SJSA1 (cell line): ENCODE measurements at places on chromosomes 7 and 10.

GRCh38 chr7:79182283-79182682 lies 271.2 kb downstream of the MAGI2 start:
- DNase-seq, result no peak

GRCh38 chr10:42959833-42960232 lies 117.0 kb upstream of the RET start:
- DNase-seq, result no peak

DNA sequence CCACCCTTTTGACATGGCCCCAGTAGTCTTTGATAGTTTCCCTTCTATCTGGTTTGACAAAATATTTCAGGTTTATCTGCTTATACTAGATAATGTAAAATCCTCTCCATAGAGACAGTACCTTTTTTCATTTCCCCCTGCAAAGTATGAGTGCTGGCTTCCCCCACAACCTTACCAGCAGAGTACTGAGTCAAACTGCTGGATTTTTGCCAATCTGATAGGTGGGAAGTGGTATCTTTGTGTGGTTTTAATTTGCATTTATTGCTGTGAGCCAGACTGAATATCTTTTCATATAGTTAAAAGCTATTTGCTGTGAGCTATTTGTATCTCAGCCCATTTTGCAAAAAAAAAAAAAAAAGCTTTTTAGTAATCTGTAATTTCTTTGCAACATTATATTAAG lies 32.1 kb upstream of the HECTD2 start:
- DNase-seq, result no peak

- no peak for DNase-seq
Measured at GRCh38 chr10:43336641-43337318, 34.7 kb upstream of the FXYD4 start.

- no peak for DNase-seq
Measured at GRCh38 chr7:153052206-153052605, 292.7 kb downstream of the ACTR3B start.

DNA sequence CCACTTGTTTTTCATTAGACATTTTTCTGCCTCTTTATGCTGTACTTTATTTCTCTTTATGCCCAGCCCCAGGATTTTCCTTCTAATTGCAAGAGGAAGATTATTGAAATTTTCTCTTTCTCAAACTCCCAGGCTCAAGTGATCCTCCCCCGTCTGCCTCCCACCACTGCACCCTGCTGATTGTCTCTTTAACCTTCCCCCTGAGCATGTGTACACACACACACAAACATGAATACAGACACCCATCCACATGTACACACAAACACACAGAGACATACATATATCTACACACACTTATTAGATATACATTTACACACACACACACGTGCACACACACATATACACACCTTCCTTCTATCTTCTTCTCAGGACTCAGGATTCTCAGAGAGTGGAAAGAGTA lies 37.3 kb upstream of the MAP3K8 start:
- no peak for DNase-seq

DNA sequence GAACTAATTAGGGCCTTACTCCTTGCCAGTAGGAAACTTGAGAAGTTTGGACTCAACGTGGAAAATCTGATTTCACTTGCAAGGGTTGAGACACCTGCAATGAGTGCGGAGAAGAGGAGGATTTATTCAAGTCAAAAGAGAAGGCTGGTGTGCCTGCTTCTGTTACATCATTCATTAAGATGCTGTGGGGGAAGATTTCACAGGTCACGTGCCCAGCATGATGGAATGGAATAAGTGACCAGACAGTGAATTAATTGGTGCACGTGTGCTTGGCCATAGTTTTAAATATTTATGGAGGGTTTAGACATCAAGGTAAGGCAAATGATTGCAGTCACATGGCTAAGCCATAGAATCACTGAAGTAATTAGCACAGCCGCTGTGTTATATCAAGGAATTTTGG lies 155.0 kb downstream of the C7orf25 start:
- DNase-seq, result no peak

DNA sequence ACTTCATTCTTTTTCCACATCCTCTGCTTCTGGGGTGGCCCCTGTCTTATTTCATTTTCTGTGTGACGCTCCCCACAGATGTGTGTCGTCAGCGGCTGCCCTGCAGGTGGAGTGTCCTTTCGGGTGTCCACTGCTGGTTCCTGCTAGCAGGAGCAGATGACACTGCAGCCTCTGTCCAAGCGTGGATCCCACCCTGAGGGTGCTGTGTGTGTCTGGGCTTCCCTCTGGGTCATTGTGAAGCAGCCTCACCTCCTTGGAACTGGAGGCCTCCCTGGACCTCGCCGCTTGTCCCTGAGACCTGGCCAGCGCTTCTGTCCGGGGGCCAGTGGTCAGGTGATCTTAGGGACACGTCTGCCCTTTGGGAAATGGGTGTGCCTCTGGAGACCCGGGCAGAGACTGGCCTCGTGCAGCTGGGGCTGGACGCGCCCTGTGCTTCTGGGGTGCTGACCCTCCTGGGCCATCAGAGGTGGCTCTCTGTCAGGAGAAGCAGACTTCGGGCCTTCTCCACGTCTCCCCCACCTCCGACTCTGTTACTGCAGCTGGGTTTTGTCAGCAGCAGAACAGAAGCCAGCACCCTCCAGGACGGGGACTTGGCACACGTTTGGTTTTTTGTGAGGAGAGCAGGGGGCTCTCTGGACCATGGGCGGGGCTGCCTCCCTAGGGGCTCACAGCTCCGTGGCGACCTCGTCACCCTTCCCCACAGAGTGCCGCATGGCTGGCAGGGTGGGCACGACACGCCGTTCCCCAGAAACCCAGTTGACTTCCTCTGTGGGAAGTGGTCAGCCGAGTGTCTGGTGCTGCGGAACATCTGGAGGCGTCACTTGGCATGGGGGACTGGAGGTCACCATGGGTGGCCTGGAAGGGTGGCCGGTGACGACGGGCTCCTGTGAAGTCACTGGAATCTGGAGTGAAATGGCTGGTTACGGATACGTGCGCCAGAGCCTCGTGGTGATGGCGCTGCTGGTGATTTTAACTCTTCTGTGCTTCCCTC lies 48.4 kb downstream of the INPP5A start:
- DNase-seq, result no peak

DNA sequence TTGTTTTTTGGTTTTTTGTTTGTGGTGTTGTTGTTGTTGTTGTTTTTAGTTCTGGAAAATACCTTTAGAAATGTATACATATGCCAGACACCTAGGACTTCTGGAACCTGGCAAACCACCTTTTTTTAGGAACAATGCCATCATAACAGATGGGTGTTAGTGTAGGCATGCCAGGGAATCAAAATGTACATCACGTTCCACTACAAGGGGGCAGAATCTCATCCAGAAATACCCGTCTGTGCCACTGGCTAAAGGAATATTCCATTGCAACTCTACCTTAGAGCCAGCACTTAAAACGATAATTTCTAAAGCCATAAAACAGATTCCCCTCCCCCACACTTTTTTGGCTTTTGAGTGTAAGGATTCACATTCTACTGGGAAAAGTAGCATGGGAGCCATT lies 239.8 kb downstream of the ETV1 start:
- no peak for DNase-seq

DNA sequence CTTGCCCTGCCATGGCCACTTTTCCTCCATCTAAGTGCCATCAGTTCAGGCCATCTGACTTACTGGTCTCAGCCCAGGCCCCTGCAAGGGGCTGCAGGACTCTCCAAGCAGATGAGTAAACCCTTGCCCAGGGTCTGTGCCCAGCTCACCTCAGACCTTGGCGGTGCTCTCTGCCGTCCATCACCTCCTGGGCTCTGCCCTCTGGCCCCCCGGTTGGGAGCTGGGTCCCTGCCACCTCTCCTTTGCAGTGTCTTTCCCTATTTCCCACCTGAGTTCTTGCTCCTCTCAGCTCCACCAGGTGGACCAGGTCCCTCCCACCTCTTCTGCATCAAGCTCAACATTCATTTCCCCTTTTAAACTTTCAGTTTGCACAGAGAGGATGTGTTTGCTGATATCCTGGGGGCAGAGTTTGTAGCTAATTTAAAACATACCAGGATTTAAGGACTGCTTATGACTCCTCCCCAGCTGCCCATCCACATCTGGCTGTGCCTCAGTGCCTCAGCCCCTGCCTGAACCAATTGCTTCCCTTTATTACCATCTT lies 135.5 kb downstream of the SLIT1 start:
- no peak for DNase-seq

DNA sequence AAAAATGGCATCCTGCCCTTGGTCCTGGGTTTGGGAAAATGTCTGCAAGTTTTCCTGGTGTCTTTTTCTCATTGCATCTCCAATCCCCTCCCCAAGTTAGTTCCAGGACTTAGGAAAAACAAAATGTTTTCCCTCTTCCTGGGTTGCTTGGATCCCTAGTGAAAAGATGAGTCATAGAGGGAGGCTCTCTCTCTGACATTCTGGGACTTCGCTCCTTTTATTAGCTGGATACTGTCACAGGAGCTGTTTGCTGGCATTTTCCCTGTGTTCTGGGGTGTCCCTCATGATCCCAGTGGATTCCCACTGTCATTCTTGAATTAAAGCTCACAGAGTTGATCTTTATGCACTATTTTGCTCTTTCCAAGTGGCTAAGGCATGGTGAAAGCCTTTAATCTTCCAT lies 316.4 kb upstream of the MBL2 start:
- no peak for DNase-seq

DNA sequence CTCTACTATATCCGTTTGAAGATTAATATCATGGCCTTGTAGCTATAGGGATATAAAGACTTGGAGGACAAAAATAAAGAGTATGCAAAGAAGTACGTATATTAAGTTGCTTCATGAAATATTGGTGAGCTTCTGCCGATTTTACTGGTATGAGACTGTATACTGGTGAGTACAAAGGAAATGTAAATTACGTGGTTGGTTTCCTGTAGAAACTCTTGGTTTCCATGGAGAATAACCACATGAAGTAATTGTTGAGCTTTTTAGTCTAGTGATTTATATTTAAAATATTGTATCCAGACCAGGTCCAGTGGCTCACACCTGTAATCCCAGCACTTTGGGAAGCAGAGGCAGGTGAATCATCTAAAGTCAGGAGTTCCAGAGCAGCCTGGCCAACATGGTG lies 32.2 kb upstream of the GLI3 start:
- no peak for DNase-seq

DNA sequence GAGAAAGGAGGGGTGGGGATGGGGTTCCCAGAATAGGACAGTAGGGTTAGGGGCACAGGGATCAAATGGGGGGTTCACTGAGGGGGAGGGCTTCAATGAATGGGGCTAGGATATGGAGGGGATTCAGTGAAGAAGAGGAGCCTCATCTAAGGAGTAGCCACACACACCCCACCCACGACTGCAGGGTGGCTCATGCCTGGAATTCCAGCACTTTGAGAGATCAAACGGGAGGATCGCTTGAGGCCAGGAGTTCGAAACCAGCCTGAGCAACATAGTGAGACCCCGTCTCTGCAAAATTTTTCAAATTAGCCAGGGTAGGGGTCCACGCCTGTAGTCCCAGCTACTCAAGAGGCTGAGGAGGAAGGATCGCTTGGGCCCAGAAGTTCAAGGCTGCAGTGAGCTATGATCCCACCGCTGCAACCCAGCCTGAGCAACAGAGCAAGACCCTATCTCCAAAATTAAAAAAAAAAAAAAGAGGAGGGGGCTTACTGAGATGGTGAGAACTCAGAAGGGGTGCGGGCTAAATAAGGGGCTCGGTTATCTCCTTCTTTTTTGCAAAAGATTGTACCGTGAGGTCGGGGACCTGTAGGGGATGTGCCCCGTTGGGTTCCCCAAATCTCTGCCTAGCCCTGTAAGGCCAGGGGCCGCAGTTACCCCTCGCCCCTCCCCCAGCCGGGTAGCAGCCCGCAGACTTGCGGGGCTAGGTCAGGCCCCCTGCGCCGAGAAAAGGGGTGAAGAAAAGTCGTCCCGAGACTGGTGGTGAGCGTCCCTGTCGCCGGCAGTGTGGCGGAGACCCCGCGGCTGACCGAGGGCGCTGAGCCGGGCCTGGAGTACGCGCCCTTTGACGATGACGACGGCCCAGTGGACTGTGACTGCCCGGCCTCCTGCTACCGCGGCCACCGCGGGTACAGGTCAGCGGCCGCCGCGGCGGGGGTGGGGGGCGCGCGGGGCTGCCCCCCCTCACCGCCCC lies 43.1 kb upstream of the HSPB1 start:
- DNase-seq, result no peak

GRCh38 chr10:113137941-113138685 lies 188.1 kb downstream of the TCF7L2 start:
- no peak for DNase-seq

DNA sequence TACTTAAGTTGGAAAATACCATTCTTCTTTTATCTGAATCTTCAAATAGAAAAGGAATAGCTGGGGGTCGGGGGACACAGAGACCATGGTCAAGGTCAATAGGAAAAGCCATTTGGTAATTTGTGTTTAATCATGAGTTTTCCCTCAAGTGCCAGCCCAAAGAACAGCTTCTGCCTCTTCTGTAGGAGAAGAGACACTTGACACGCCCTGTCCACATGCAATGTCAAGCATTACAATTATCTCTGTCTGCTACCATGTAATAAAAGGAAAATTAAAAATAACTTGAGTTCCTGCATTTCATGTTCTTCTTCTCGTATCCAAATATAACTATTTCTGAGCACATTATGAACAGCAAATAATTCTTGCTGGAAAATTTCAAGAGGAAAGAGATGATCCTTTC lies 241.7 kb downstream of the IPMK start:
- DNase-seq, result no peak

DNA sequence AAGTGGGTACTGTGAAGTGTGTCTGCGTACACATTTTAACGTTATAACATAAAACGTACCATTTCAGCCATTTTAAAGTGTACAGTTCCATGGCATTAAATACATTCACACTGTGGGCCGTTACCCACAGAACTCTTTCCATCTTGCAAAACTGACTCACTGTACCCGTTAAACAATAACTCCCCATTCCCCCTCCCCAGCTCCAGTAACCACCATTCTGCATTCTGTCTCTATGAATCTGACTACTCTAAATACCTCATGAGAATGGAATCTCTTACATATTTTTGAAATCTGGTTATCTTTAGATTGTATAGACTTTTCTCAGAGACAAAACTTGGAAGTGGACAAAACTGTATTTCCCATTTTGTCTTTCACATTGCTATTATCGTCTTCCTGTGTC lies 9.3 kb downstream of the ARL3 start:
- DNase-seq, result peak; percentile 60

DNA sequence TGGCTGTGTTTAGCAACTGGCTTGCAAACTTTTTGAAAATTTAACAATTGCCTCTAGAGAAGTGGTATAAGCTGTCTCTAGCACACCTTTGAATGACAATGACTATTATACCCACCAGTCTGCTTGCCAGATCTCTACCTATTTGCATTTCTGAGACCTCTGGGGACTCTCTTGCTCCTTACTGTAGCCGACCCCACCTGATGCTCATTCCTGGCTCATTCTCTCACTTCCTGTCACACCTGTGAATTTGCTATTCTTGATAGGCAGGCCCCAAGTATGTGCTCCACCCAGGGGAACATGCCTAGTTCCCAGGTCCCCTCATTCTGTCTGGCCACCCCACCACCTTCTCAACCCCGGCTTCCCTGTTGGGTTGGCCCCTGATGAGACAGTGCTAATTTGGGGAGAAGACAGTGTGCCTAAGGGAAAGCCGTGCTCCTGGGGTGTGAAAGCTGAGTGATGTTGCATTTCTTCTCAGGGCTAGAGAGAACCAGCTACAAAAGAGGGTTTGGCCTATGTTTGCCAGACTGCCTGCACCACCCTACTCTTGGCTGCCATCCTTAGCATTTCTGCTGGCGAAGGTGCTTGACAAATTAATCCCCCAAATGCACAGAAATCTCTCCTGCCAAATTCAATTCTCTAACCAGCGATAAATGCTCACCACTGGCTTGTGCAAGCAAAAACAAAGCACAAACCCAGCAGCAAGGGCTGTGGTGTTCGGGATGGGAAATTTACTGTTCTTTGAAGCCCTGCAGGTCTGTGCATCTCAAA lies 138.2 kb downstream of the RPS24 start:
- DNase-seq, result no peak

- no peak for DNase-seq
Measured at GRCh38 chr7:7529328-7529727, 6.3 kb downstream of the COL28A1 start.

GRCh38 chr7:5689716-5690115 lies 91.7 kb downstream of the RNF216 start:
- no peak for DNase-seq
